Activated CD8-positive, alpha-beta memory T cell treated with anti-CD3 and anti-CD28 coated beads for 4 hours (primary cell): ENCODE measurements at places on chromosomes 6 and 20.

GRCh38 chr6:90431576-90431975 is 134.9 kb upstream of the BACH2 start:
- DNase-seq, result no peak

GRCh38 chr6:97195117-97195516 is 87.9 kb downstream of the MMS22L start:
- no peak for DNase-seq

DNA sequence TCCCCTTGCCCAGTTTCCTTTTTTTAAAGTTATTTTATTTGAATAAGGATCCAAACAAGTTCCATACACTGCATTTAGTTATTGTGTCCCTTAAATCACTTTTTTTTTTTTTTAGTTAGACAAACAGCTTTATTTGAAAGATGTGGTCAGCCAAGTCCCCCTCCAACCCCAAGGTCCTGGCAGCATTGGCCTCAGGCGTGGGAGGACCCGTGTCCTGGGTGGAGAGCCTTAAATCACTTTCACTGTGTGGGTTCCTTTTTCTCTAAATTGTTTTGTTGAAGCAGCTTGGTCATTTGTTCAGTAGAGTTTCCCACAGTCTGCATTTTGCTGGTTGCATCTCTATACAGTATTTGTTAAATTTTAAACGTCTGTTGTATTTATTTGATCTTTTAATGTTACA is 5.2 kb upstream of the TBCC start:
- no peak for DNase-seq

GRCh38 chr20:49489688-49490087 is 7.2 kb upstream of the KCNB1 start:
- no peak for DNase-seq

GRCh38 chr6:36691011-36691410 is 6.6 kb upstream of the RAB44 start:
- DNase-seq, result no peak

- no peak for DNase-seq
Measured at GRCh38 chr6:111662072-111662793, 56.6 kb upstream of the TRAF3IP2 start.

DNA sequence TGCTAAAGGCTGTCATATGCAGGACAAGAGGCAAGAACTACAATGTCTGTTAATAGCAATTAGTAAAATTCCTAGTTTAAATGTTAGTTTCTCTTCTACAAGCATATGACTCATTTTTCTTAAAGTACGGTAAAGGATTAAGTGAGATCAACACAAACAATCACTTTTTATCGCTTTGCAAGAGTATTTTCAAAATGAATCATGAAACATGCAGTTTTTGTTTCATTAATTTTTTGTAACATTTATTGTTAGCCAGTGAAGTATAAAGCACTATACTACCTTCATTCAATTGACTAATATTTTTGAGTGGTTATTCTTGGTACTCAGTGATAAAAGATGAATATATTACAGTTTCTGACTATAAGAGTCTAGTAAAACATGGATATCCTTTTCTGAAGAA is 138.6 kb downstream of the AHI1 start:
- no peak for DNase-seq

DNA sequence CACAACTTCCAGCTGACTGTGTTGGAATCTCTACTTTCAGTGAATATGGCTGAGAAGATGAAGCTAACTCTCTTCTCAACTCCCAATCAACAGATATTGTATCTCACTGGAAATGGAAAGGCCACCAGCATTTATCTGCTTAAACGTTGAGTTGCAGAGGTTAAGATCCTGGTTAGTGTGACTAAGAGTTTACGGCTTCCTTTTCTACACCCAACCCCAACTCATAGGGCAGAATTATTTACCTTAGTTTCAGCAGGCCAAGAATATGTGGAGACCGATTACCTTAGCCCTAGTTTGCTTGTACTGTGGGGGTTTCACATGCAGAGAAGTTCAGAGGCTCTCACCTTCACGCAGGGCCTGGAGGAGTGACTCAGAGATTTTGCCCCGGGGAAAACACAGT is 1026.6 kb downstream of the EYS start:
- no peak for DNase-seq
